ENCODE measurements at places on chromosomes 6 and 20.

- no peak for DNase-seq
Measured at GRCh38 chr20:12581644-12582289, 427.0 kb upstream of the SPTLC3 start.

- DNase-seq = no peak
Measured at GRCh38 chr20:22509843-22510147, 74.6 kb downstream of the FOXA2 start.

- no peak for DNase-seq
Measured at GRCh38 chr20:35974256-35974655, 5.9 kb downstream of the CNBD2 start.

- no peak for DNase-seq
Measured at GRCh38 chr6:152746172-152746553, 4.4 kb upstream of the VIP start.

DNA sequence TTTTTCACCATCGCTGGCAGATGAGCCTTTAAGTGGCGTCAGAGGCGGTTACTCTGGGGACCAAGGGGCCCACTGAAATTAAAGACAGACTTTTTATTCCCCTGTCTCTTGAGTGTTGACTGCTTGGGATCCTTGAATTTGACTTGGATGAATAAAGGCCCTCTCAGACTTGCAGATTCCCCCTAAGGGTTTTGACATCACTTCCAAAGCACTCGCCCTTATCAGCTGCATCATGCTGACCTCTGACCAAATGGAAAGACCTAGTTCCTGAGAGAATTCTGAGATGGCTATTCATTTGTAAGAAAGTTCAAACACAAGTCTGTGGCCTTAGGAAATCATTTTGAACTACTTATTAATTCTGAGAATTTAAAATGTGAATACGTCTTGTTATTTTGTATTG lies 13.5 kb upstream of the MOXD1 start:
- DNase-seq = no peak

DNA sequence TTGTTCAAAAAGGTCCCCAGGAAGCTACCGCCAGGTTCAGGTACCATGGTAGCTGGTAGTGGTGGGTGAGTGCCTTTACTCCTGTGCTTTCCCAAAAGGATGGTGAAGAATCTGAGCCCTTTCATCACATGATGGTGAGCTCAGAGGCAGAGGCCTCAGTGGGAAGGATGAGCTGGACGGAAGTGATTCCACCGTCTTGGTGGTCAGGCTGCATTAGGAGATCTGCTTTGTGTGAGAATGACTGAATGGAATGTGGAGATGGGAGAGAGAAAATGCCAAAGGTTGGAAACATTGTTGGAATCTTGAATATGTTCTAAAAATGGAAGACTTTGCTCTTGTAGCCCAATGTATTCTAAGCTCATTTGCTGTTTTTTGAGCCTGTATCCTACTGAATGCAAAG lies 108.1 kb upstream of the SCP2D1 start:
- no peak for DNase-seq

GRCh38 chr6:48135323-48136084 lies 24.5 kb upstream of the PTCHD4 start:
- no peak for DNase-seq

Measured in iPS-NIHi11 (cell line).